ENCODE measurements at places on chromosomes 11 and 22. TPM values are rescaled to one million over a fixed set of nuclear protein-coding genes. Genes with fewer than 3 reads are reported as not detected.

PVALB gene
- polyA plus RNA-seq: 12.3 TPM

CXCR5 gene
- not detected for polyA plus RNA-seq

STARD10 gene
- polyA plus RNA-seq: 20.1 TPM

RAB38 gene
- polyA plus RNA-seq: 23.4 TPM

FIBIN gene
- polyA plus RNA-seq: 13.6 TPM

SCARF2 gene
- 15.6 TPM for polyA plus RNA-seq

CEP126 gene
- 5.0 TPM for polyA plus RNA-seq

ZPR1 gene
- polyA plus RNA-seq: 30.7 TPM

SAA4 gene
- polyA plus RNA-seq: 0.22 TPM

PKNOX2 gene
- polyA plus RNA-seq: 12.6 TPM

CACNA1I gene
- 0.03 TPM for polyA plus RNA-seq

BIRC3 gene
- 1.4 TPM for polyA plus RNA-seq

SLC16A8 gene
- polyA plus RNA-seq: 2.4 TPM

TOLLIP gene
- polyA plus RNA-seq: 35.7 TPM

OLFML1 gene
- 220 TPM for polyA plus RNA-seq

PATE4 gene
- not detected for polyA plus RNA-seq

OR10A2 gene
- 0.09 TPM for polyA plus RNA-seq

BTBD10 gene
- polyA plus RNA-seq: 34.5 TPM

SCGB1D4 gene
- not detected for polyA plus RNA-seq

SHANK3 gene
- 10.2 TPM for polyA plus RNA-seq

KCNE3 gene
- polyA plus RNA-seq: 31.3 TPM

RTN4R gene
- 5.5 TPM for polyA plus RNA-seq

ESRRA gene
- polyA plus RNA-seq: 31.0 TPM

APOBEC3C gene
- 10.0 TPM for polyA plus RNA-seq

ELFN2 gene
- polyA plus RNA-seq: 0.54 TPM

SCUBE1 gene
- polyA plus RNA-seq: 7.7 TPM

HBG2 gene
- 2,486 TPM for polyA plus RNA-seq

OAF gene
- polyA plus RNA-seq: 36.6 TPM

CARD16 gene
- 3.0 TPM for polyA plus RNA-seq

DDI1 gene
- not detected for polyA plus RNA-seq

CCDC87 gene
- polyA plus RNA-seq: 0.32 TPM

APOA5 gene
- not detected for polyA plus RNA-seq

FAM227A gene
- polyA plus RNA-seq: 10.7 TPM

MS4A6A gene
- 33.9 TPM for polyA plus RNA-seq

ESAM gene
- polyA plus RNA-seq: 66.3 TPM

OR52K2 gene
- polyA plus RNA-seq: not detected

CNTF gene
- 1.6 TPM for polyA plus RNA-seq

CLMP gene
- polyA plus RNA-seq: 85.7 TPM

SLC1A2 gene
- 0.46 TPM for polyA plus RNA-seq

CHRM1 gene
- 0.40 TPM for polyA plus RNA-seq

NLRP6 gene
- polyA plus RNA-seq: 0.24 TPM

GAL gene
- 1.2 TPM for polyA plus RNA-seq

NNMT gene
- 1.2 TPM for polyA plus RNA-seq

UBE2L3 gene
- polyA plus RNA-seq: 63.8 TPM

RBMXL2 gene
- 0.20 TPM for polyA plus RNA-seq

PRAME gene
- 0.85 TPM for polyA plus RNA-seq

GGTLC2 gene
- polyA plus RNA-seq: not detected

TCF20 gene
- 18.4 TPM for polyA plus RNA-seq

CAPN5 gene
- 31.9 TPM for polyA plus RNA-seq

PANX1 gene
- 25.2 TPM for polyA plus RNA-seq

LRRC10B gene
- 3.0 TPM for polyA plus RNA-seq

DBX1 gene
- not detected for polyA plus RNA-seq
